ENCODE measurements at places on chromosomes 7 and 10.

- DNase-seq, result no peak
These were observed 90.5 kb upstream of the PAX2 start for GRCh38 chr10:100654782-100655325.

DNA sequence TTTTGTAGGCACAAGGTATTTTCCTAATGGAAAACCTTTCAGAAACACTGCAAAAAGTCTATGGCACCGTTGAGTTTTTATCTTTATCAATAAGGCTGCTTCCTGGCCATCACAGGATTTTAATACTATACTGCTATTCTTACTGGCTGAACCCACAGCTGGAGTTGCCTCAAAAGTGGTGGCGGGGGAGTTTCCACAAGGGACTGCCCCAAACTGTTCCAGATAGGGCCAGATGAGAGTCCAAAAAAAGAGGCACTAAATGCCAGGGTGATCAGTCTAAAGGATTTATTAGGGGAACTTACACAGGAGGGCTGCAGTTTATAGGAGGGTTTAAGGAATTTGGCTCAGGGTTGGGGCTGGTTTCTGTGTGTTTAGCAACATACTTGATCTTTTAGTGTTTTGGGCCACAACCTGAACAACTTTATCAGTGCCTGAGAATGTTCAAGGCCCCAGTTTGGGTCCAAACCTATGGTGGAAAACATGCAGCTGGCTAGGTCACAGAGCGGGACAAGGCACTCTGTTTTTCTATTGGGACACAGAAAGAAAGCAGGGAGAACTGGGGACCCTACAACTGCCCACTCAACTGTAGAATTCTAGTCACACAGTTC is 41.4 kb downstream of the STAM start:
- DNase-seq, result peak; percentile 5

DNA sequence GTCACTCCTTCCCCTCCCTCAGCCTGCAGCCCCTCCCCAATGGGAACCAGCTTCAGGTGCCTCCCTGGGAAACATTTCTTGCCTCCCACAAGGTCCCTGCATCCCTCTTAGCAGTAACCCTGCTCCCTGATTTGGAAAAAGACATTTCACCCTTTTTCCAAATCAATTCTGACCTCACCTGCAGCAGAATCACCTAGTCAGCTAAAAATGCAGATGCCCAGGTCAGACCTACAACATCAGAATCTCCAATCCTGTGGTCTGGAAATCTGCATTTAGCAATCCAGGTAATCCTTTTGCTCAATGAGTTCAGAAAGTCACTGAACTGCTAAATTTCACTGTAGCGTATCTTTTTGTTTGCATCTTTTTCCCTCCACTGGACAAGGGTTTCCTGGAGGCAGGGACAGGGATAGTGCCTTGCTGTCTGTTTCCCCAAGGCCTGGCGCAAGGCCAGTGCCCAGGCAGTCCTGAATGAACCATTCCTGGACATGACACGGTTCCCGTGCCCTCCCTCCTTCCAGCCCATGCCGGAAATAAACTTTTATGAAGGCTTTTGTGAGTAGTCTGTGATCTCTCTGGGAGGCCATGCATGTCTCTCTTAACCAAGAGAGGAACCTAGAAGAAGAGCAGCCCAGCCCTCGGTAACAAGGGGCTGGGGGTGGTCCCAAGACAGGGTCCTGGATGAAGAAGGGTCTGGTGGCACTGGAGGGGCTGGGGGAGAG is 44.0 kb downstream of the COL13A1 start:
- DNase-seq, result no peak

GRCh38 chr7:114368492-114368891 is 46.1 kb upstream of the FOXP2 start:
- DNase-seq, result no peak

DNA sequence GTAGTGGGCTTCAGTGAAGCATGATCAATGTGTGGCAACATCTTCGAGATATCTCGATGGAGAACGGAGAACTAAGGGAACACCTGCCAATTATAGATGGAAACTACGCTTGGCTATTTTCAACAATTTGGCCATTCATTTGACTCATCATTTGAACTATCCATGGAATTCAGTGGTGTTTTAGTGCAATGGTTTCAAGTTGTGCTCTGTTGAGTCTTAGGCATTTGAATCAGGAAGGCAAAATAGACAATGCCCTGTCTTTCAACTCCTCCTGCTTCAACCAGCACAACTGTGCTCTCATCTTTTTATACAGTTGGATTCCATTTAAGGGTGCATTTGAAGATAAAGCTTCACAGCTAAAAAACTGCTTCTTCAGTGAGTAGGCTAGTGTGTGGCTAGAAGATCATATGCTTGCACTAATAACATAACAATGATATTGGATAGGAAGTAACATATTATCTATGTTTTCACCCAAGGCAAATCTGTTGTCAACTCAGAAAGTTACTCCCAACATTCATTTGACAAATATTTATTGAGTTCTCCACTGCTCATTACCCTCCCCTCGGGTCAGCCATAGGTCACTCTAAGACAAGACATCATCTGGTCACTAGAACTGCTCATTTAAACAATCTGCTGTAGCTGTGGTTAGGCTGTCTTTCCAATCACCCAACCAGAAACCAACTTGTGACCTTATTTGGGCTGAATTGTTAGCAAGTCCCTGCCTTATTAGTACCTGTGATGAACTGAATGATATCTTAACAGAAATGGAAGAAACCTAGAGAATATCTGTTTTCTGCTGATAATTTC is 314.1 kb upstream of the SP4 start:
- no peak for DNase-seq

GRCh38 chr7:149776848-149777407 is 3.5 kb upstream of the ZNF467 start:
- DNase-seq, result no peak

DNA sequence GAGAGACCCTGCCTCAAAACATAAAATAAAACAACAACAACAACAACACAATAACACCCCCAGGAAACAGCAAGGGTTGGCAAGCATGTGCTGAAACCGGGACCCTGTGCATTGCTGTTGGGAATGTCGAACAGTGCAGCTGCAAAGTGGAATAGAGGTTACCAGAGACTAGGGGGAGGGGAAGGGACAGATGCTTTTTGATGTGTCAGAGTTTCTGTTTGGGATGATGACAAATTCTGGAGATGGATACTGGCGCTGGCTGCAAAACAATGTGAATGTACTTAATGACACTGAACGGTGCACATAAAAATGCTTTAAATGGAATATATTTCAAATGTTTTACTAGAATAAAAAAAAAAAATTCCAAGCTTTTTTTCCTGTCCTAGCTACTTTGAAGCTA is 241.8 kb downstream of the TEX36 start:
- DNase-seq, result no peak

DNA sequence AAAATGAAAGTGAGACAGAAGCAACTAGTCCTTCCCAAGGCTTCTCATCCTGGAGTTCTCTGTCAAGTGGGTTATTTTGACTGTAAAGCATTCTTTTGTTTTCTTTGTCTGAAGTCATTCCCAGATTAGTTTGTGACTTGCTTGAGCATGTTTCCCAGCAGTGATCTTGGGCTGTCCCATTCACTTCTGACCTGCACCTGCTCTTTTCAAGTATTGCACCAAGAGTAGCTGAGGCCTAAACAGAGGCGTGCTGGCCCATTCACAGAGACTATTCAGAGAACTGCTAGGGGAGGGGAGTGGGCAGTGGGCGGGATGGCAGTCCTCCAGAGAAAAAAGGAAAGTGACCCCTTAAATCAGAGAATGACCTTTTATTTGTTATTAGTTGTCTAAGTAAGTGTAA is 61.3 kb downstream of the CACNA2D1 start:
- DNase-seq, result no peak

- no peak for DNase-seq
These were observed 20.7 kb upstream of the SPOCK2 start for GRCh38 chr10:72108830-72109635.

GRCh38 chr10:13272164-13272571 is 27.7 kb downstream of the PHYH start:
- no peak for DNase-seq

GRCh38 chr7:73844131-73844547 is 1.8 kb upstream of the METTL27 start:
- no peak for DNase-seq

- no peak for DNase-seq
These were observed 9.0 kb upstream of the PIP4K2A start for GRCh38 chr10:22723343-22723779.

DNA sequence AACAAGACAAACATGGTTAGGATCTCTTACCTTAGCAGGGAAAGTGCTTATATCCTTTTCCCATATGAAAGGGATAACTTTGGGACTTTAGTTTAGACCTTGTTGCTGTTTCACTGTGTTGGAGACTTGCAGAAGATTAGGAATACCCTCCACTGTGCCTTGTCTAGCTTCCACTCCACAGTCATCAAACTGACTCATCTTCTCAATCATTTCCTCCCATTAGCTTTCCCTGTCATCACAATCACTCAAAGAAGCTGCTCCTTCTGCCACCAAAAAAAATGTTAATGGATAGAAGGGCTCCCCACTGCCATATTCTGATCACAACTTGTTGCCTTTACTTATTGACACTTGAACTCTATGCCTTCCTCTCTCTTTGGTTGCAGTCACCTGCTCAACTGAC is 16.8 kb downstream of the GNG11 start:
- DNase-seq, result no peak

GRCh38 chr7:12094365-12094921 is 116.7 kb upstream of the TMEM106B start:
- DNase-seq, result no peak
